ENCODE measurements at places on chromosomes 7 and 10.

DNA sequence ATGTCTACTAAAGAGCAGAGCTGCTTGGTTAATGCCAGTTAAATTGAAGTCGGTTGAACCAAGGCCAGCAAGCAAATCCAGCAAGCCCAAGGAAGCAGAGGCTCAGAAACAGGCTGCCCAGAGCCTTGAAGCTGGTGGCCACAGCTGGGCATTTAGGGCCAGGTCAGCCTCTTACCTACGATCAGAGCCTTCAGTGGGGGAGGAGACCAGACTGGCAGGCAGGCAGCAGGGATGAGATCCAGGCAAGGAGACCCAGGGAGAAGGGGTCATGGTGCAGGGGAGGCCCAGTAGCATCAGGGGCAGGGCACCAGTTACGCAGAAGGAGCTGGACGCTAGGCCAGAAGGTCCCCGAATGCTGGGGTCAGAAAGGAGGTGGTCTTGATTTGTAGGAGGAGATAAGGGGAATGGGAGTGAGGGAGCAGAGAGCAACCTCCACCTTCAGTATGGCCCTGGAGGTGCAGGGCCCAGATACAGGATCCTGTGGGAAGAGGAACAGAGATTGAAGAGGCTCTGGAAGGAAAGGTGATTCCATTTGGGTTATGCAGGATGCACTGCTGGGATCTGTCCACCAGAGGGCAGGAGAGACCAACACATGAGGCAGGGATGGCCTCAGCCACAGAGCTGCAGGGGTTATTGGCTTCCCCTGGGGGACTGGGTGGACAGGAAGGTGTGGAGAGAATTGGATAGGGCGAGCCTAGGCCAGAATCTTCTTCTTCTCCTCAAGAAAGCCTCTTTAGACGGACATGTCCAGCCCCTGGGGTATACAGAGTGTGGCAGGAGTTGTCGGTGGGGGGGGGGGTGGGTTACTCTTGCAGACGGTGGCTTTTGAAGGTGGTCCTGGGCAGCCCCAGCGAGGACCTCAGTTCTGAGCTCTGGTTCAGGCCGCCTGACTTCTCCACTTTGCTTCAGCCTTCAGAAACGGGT, 132.6 kb upstream of the PODXL start:
- DNase-seq = peak; percentile 69

GRCh38 chr7:156642306-156643045, 1.9 kb downstream of the RNF32 start:
- no peak for DNase-seq

- no peak for DNase-seq
Observed at GRCh38 chr7:123460616-123461015, 73.8 kb downstream of the IQUB start.

- no peak for DNase-seq
Observed at GRCh38 chr7:34282271-34282670, 375.7 kb upstream of the NPSR1 start.

- no peak for DNase-seq
Observed at GRCh38 chr10:63413429-63413828, 52.3 kb downstream of the JMJD1C start.

DNA sequence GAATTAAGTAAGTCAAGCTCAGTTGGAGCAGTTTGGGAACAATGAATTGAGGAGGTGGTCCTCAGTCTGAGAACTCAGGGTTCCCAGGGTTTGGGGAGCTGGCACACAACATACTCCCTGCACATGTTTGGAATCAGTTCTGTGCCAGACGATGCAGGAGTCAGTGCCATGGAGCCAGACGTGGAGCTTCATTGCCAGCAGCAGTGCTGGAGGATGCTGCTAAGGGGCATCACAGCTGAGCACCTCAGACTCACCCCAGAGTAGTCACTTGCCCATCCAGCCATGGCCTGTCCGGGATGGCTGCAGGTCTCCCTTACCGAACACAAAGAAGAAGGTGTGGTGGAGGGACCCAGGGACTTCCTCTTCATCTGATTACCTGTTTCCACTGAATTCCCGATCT, 7.9 kb downstream of the GIMAP5 start:
- no peak for DNase-seq

DNA sequence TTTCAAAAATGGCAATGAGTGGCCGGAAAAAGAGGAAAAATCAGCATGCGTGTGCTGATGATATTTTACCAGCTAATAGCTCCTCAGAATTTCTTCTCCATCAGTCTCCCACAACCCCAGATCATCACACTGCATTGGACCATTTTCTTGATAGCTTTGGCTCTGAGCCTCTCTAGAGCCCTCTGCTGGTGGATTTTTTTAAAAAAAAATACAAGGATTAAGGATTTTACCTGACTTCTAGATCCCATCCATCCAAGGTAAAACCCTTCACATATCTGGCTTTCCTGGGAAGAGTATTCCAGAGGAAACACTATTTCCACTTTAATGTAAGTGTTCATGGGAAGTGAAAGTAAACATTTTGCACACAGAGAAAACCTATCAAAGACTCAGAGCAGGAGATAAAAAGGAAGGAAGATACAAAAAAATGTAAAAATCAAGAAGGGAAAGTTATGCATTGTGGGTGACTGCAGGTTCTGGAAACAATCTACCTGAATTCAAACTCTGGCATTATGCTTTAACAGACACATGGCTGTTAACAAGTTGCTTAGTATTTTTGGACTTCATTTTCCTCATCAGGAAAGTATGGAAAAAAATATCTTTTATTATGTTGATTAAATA, 380.9 kb downstream of the LRRTM3 start:
- no peak for DNase-seq

- DNase-seq = no peak
Observed at GRCh38 chr7:35975851-35976454, 175.1 kb downstream of the SEPTIN7 start.

- peak; percentile 11 for DNase-seq
Observed at GRCh38 chr7:157664871-157665633, 328.2 kb downstream of the DNAJB6 start.

DNA sequence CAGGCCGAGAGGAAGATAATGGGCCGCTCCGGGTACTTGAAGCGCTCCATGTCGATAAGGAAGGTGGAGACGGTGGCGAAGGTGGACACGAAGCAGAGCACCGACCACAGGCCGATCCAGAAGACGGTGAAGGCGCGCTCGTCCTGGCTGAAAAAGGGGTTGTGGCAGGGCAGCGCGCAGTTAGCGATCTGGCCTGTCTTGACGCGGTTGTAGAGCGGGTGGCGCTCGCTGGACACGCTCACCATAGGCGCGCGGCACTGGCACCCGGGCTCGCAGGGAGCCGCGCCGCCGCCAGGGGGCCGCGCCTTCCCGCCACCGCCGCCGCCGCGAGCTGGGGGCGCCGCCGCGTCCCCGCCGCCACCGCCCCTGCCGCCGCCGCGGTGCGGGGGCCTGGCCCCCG, 1.6 kb downstream of the FZD8 start:
- DNase-seq = peak; percentile 65

DNA sequence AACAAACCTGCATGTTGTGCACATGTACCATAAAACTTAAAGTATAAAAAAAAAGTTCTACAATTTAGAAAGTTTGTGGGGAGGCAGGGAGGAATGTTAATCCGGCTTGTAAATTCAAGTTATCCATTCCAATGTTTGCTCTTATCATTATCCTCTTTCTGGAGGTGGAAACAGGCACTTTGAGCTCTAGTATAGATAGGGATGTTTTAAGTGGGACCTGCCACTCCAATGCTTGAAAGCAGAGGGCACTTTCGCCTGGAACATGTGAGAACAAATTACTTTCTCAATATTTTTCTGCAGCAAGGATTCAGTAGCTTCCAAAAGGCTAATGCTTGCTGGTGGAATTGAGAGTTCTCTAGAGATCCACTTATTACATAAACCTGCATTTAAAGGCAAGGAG, 45.6 kb downstream of the FEZF1 start:
- DNase-seq = no peak

GRCh38 chr10:103781329-103782061, 73.9 kb downstream of the SH3PXD2A start:
- no peak for DNase-seq

DNA sequence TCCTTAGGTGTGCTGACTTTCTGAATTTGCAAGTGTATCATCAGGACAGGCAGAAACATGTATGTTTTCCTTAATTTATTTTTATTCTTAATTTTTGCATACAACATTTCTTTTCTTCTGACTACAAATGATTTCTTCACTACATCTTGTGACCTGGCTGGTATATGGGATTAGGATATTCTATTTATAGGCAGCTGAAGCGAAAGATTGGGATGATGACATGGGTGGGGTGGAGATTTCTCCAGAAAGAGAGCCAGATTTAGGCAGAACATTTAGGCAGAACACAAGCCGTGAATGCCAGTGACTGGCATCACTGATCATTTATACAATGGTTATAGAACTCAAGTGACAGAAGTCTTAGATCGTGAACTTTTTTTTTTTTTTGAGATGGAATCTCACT, 256.7 kb downstream of the KLF6 start:
- no peak for DNase-seq

- DNase-seq = peak; percentile 8
Observed at GRCh38 chr10:110462166-110463095, 35.3 kb upstream of the DUSP5 start.

DNA sequence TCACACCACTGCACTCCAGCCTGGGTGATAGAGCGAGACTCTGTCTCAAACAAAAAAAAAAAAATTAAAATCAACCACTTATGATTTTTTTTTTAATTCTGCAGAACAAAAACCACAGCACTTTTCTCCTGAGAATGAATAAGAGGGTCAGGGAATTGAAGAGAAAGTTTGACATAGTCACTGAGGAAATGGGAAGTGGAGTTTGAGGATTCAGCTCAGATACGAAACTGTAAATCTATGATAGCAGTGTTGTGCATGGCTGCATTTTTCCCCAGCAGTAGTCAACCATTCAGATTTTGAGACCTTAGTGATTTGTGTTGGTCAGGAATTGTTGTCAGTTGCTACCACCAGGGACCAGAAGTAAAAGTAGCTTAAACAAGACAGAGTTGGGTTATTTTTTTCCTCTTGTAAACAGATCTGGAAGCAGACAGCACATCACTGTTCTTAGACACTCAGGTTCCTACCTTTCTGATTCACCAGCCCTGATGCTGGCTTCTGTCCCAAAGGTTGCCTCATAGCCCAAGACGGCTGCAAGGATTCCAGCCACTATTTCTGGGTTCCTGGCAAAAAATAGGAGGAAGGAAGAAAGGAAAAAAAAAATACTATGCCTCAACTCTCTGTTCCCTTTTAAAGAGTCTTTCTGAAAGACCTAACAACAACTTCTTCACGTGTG, 20.1 kb downstream of the PILRA start:
- DNase-seq = no peak

GRCh38 chr10:47104151-47104605, 192.9 kb downstream of the PTPN20 start:
- DNase-seq = no peak

DNA sequence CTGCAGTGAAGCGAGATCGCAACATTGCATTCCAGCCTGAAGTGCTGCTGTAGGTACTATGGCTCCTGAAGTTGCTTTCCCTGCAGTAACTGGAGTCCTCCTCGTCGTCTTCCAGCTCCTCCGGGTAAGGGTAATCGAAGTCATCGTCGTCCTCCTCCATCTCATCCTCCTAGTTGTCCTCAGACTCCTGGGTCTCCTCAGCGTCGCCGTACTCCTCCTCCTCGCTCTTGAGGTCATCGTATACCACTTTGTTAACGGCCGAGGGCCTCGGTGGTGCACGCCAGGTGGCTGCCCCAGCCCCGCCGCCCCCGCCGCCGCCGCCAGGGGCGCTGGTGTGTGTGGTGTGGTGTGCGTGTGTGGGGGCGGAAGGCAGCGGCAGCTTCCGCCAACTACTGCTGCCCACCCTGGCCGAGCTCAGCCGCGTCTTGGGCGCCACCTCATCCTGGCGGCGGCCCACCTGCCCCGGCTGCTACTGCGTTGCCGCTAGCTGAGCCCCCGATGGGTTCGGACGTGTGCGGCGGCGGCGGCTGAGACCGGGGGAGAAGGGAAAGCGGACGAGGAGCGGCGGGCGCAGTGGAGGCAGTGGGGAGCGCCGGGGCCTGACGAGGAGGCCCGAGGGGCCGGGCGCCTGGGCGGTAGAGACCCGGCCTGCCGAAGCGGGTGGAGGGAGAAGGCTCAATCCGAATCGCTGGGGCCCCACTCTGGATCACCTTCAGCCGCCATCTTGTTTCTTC, 11.8 kb upstream of the ACBD5 start:
- DNase-seq = peak; percentile 93

DNA sequence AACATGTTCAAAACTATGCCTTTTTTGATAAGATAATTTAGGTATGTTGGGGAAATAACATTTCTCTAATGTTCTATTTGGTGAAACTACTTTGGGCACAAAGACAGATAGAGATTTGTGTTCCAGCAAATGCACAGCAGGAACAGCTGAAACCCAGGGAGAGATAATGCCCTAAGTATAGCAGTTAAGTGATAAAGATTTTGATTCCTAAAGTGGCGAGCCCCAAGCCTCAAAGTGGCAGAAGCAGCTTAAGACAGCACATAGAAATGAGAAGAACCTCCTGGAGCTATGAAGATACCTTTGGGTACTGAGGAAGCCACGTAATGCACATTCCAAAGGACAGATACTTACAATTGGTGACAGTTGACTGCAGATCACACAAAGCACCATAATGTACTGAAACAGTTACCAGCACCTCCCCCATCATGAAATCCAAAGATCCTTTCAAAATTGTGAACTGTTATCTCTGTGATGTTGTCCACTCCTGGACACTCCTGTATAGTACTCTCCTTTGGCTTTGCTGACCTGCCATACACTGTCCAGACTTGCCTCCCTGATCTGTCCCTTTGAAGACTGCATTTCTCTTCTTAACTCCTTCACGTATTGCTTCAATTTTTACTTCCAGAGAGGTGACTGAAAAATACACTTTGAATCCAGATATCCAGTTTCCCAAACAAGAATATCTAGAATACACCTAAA, 62.9 kb downstream of the CHRM2 start:
- no peak for DNase-seq

- DNase-seq = no peak
Observed at GRCh38 chr10:14243221-14243620, 87.5 kb downstream of the FRMD4A start.

DNA sequence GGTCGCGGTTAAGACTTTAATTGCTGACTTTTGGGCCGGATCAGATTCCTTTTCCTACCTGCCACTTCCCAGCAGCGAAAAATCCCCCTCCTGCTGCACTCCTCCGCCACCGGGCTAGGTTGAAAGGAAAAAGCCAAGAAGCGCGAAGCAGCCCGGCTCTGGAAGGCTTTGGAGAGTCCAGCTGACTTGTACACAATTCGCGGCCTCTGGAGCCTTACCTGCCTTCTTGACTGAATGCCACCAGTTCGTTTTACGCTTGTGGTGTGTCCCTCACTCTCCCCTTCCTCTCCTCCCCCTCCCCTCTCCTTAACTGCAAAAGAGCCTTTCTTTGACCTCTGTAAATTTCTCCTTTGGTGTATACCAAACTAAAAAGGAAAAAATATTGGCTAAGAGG, 2.7 kb upstream of the FEZF1 start:
- DNase-seq = no peak

DNA sequence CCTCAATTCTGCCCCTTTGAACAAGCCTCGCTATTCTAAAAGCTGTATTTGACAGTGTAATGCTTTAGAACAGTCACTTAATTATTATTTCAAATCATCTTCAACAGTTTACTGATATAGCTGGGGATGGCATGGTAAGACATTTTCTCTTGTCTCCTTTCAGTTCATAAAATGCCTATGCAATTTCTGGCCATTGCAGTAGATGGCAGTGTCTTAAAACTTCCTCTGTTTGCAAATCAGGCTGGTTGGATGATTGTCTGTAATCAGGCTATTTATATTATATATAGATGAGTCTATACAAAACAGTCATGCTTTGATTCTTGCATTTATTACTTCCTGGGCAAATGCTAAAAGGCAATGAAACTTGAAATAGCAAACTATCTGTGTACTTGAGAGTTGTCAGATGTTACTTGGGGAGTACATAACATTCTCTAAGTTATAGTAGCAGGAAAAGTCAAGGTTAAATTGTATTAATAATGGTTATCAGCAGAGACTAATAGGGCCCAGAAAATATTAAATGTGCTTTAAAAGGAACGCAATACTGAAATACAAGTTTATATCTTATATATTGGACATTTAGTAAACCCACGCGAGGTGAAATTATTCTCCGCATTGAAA, 55.5 kb upstream of the LHFPL3 start:
- DNase-seq = no peak

Measured in activated naive CD8-positive, alpha-beta T cell treated with anti-CD3 and anti-CD28 coated beads, Interleukin-2, amount 10 ng/mL, durations not matched to agents 7 days and 5 days (primary cell).